ENCODE measurements at places on chromosomes 6 and 20.

DNA sequence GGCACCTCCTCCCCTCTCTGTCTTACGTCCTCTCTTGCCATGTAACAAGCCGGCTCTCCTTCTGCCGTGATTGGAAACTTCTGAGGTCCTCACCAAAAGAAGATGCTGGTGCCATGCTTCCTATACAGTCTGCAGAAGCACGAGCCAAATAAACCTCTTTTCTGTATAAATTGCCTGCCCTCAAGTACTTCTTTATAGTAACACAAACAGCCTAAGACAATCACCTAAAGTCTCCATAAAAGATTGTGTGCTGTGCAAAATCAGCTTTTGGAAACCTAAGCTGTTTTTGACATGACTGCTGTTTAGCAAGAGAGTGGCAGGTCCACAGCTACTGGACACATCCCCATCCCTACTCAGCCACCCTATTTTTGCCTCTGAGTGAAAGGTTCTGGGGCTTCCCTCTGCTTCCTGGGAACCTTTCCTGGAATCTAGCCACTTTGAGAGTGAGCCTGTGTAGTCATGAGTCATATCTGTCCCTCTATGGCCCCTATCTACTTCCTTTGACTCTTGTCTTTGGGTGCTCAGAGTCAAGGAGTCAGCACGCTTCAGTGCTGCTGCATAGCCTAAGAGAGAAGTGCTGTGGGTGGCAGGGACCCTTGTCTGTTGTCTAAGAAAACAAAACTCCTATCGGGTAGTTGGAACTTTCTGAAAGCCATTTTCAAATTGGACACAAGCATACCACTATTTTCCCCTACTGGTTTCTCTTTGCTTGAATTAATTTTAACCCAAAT is 110.0 kb downstream of the PPP1R14C start:
- no peak for DNase-seq

- peak; percentile 69 for DNase-seq
Observed at GRCh38 chr6:44456070-44456965, 68.8 kb downstream of the CDC5L start.

- DNase-seq = no peak
Observed at GRCh38 chr6:117464700-117465099, 17.8 kb upstream of the DCBLD1 start.

DNA sequence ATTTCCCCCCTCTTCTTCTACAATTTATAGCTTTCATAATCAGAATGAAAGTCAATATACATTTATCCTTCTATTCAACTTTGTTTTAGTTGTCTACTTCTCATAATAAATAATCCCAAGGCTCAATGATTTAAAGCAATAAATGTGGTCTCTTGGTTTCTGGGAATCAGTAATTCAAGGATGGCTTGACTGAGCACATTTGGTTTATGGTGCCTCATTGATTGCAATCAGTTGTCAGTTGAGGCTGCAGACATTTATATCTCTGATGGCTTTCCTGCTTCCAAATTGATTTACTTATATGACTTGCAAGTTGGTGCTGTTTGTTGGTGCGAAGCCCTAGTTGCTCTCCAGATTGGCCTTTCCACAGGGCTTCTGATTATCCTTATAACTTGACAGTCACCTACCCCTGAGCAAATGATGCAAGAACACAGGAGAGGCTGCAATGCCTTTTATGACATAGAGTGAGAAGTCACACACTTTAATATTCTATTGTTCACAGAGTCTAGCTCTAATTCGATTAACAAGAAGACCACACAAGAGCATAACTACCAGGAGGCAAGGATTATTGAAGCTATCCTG is 2.7 kb upstream of the CRISP1 start:
- DNase-seq = no peak

GRCh38 chr6:168355716-168356522 is 36.3 kb upstream of the DACT2 start:
- peak; percentile 45 for DNase-seq

GRCh38 chr20:32163951-32164350 is 43.6 kb downstream of the PLAGL2 start:
- peak; percentile 53 for DNase-seq

DNA sequence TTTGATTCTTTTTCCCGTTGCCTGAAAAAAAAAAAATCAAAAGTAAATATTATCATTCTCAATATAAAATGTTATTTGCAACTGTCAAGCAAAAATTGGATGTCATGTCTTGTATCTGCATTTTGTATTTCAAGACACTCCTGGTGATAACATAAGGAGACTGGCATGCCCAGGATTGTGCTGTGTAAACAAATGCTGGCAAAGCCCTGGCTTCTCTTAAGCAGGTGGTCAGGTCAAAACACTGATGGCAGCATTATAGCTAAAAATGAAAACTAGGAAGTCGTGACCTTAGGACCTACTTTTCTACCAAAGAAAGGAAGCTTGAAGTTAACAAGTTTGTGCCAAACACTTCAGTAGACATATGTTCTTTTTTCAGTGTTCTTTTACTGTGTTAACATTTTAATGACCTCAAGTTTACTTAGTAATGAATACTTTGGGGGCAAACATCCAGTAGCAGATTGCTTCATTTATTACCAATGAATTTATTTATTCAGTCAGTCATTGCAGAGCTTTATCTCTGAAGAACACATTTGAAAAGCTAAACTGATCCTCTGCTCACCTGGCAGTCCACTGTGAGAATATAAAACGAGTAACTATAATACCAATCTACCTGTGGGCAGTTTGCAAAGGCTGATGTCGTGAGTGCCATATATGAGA is 243.1 kb upstream of the FLRT3 start:
- no peak for DNase-seq

DNA sequence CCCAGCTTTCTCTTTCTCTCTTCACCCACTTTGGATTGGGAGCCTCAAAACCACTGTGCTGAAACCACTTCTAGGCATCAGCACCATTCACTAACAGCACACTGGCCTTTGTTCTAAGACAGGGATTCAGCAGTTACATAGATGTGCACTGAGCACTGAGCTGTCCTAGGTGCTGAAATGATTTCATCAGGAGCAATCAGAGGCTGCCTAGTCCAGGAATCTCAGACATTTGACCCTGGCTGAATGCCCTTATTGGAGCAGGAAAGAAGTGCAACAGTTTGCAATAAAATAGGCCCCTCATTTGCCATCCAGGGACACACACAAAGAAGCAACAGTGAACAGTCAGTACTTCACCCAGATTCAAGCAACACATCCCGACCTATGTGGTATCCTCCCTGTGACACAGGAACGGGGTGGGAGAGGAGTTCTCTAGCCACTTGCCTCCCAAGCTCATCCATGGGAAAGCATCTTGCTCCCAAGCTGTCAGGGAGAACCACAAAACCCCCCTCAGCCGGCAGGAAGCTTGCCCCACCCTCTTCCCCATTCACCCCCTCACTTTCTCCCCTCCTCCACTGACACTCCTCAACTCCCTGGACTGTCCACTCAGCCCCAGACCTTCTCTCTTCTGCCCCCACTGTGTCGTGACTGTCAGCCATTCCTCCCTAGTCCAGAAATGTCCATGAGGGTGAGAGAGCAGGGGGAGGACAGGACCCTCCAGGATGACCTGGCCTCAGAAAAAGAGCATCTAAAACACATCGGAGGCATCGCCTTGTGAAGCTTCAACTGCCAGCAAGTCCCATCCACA is 304.4 kb downstream of the PREX1 start:
- DNase-seq = peak; percentile 75

- DNase-seq = no peak
Observed at GRCh38 chr20:55830121-55830827, 175.0 kb downstream of the CBLN4 start.

- DNase-seq = no peak
Observed at GRCh38 chr6:22306741-22307466, 10.1 kb upstream of the PRL start.

DNA sequence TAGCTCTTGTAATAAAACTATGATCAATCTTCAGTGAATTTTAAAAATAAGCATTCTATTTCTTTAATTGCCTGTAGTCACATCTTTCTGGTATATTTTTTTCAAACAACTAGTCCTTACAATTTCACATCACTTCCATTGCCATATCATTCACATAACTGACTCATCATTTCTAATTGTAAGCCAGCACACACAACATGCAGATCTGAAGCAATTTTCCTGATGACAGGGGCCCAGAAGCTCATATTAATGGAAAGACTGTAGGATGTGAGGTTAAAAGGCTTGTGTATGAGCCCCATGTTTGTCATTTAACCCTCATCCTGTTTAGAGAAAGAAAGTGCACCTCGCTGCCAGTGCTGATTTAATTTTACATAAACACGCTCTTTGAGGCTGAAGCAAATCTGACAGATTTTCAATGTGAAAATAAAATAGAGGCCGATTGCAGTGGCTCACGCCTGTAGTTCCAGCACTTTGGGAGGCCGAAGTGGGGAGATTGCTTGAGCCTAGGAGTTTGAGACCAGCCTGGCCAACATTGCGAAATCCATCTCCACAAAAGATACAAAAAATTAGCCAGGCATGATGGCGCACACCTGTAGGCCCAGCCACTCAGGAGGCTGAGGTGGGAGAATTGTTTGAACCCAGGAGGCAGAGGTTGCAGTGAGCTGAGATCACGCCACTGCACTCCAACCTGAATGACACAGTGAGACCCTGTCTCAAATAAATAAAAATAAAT is 40.1 kb upstream of the LTV1 start:
- no peak for DNase-seq

DNA sequence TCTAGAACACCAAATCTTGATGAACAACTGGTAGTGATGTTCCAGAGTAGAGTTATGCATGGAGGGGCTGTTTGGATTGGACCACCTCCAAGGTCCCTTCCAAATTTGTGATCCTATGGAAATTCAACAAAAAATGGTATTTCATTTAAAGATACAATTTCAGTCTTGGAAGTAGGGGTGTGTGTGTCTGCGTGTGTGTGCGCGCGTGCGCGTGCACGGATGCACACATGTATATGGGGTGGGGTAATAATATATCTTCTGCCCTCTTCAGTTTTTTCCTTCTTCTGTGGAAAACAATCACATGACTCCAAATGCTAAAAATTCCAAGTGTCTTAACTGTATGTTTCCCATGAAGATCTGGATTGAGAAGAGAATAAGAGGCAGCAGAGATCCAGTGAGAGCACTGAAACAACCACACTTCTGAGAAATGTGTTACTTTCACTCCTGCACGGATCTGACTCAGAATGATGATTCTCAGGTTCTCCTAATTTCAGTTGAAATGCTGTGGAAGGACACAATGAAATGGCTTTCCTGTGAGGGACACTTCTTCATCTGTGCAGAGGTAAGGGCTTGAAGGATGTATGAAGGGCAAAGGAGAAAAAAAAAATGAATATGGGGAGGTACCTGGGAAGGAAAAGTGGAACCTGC is 10.6 kb upstream of the IL17F start:
- DNase-seq = no peak

GRCh38 chr6:148866657-148867268 is 119.9 kb downstream of the UST start:
- no peak for DNase-seq

DNA sequence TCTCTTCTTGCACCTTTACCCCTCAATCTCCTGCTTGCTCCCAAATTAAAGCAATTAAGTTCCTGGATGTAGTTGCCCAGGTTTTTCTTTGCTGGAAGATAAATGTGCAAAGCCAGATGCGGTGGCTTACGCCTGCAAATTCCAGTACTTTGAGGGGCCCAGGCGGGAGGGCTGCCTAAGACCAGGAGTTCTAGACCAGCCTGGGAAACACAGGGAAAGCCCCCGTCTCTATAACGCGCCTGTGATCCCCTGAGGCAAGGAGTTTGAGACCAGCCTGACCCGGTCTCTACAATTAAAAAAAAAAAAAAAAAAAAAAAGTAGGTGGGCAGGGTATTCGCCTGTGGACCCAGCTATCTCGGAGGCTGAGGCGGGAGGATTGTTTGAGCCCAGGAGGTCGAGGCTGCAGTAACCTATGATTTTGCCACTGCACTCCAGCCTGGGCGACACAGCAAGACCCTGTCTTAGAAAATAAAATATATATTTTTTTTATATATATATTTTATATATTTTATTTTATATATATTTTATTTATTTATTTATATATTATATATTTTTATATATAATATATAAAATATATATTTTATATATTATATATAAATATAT is 461 bp upstream of the DCDC2 start:
- peak; percentile 5 for DNase-seq

DNA sequence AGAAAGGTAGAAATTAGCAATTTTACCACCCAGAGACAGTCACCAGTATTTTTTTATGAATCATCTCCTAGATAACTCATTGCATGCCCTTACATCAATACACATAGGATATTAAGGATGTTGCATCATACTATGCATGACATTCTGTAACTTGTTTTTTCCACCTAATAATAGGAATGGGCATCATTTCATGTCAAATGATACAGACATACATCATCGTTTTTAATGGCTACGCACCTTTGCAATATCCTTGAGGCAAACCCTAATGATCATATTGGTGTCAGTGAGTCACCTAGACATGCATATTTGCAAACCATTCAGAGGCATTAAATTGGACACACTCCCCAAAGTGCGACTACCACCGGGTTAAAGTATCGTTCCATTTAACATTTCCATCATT is 309.7 kb upstream of the AGPAT4 start:
- DNase-seq = no peak
